NCI-H1092 (cell line): ENCODE measurements at places on chromosomes 7 and 10.

DNA sequence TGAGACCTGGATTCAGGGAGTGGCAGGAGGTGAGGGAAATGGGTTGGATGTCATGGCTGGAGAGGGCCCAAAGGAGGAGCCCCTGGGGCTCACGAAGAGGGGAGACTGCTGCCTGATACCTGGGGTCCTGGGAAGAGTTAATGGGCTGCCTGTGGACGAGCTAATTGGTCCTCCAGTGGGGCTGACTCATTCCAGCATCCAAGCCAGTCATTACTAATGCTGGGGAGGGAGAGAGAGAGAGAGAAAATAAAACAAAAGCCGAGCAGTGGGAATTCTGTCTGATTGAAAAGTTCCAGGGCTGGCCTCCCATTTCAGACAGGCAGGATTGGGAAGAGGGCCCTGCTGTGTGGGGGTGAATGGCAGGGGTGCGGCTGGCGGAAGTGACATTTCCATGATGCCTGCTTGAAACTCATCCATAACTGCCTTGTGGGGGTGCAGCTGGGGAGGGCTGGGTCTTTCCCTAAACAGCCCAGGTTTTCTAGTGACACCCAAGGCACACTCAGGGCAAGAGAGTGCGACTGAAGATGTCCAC lies 297.8 kb downstream of the RPS24 start:
- no peak for DNase-seq

GRCh38 chr10:25481467-25481866 lies 306.7 kb downstream of the GPR158 start:
- no peak for DNase-seq

GRCh38 chr10:23433701-23434100 lies 5.2 kb upstream of the OTUD1 start:
- no peak for DNase-seq

- DNase-seq = no peak
Measured at GRCh38 chr10:56880606-56881005, 519.5 kb upstream of the ZWINT start.

DNA sequence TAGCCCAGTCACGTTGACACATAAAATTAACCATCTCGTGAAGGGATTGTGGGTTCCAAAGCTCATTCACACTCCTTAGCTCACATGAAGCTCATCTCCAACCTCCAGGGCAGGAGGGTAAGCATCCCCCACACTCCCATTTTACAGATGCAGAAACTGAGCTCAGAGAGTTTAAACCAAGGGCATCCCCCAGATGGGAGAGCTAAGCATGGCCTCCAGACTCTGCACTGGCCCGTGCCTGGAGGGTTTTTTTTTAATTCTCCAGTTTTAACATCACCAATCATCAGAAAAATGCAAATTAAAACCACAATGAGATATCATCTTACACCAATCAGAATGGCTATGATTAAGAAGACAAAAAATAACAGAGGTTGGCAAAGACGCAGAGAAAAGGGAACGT lies 53.3 kb upstream of the TCF7L2 start:
- DNase-seq = no peak

GRCh38 chr10:43074827-43075611 lies 1.9 kb upstream of the RET start:
- no peak for DNase-seq

DNA sequence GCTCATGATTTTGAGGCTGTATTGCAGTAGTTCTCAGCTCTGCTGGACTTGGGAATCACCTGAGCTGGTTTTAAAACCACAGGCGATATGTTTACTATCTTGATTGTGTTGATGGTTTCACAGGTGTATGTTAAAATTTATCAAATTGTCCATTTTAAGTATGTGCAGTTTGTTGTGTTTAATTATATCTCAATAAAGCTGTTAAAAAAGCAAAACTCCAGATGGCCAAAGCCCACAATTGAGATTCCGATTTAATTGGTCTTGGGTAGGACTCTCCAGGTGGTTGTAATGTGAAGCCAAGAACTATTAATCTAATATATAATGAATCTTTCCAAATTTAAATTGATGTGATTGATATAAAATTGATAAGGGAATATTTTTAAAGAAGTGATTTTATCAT lies 48.6 kb downstream of the NRCAM start:
- DNase-seq = no peak

GRCh38 chr10:89750441-89750840 lies 49.1 kb downstream of the KIF20B start:
- DNase-seq = no peak

DNA sequence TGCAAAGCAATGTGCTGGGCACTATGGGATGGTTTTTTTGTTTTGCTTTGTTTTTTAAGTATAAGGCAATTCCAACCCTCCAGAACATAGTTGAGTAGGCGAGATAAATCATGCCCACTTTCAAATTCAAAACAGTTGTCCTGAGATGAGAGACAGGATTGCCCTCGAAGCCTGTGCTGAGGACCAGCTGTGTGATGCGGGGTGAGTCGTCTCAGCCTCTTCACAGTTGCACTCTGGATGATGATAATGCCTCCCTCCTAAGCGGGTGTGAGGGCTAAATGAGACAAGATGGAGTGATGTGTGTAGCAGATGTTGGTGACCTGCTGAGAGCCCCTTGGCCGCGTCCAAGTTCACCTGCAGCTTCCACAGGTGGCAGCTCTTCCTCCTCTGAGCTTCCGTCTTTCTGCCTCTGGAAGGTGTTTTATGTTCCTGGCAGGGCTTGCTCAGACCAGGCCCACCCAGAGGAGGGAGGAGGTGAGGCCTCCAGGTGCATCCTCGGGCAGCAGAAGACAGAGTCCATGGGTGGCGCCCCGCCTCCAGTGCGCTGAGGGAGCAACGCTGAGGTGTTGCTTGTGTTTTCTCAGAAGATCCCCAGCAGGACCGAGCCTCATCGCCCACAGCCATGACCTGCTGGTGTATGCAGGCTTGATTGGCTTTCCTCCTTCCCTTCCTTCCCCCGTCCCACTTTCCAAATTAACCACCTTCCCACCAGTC lies 30.6 kb downstream of the ECHDC3 start:
- no peak for DNase-seq
